ENCODE measurements at places on chromosomes 7 and 10. TPM values are rescaled to one million over a fixed set of nuclear protein-coding genes. Genes with fewer than 3 reads are reported as not detected.

- H3K4me3 ChIP-seq: no peak overlapping the region
- no peaks in the 10 kb centered on the region for H3K27me3 ChIP-seq
- no peaks in the 10 kb centered on the region for H3K36me3 ChIP-seq
- no peak overlapping the region for H3K27ac ChIP-seq
Observed at GRCh38 chr10:26939290-26939961, 78.7 kb upstream of the ABI1 start.

DNA sequence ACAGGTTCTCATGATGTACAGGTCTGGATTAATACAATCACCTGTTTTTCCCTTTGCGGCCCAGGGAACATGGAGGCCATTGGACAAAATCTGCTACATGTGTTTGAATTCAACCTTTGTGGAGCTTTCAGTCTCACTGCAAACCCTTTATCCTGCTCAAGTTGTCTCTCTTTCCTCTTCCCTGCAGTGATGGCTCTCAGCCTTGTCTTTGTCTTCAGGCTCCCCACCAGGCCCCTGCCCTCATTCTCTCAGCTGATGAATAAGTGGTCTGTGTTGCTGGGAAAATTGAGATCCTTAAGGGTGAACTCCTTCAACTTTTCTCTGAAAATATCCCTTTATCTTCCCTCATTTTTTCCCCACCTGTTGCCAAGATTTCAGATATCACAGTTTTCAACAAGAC lies 791.2 kb downstream of the GRID1 start:
- H3K4me3 ChIP-seq: no peak overlapping the region
- H3K27ac ChIP-seq: no peak overlapping the region
- DNase-seq: no peak
- no peaks in the 10 kb centered on the region for H3K36me3 ChIP-seq
- no peaks in the 10 kb centered on the region for H3K27me3 ChIP-seq

DNA sequence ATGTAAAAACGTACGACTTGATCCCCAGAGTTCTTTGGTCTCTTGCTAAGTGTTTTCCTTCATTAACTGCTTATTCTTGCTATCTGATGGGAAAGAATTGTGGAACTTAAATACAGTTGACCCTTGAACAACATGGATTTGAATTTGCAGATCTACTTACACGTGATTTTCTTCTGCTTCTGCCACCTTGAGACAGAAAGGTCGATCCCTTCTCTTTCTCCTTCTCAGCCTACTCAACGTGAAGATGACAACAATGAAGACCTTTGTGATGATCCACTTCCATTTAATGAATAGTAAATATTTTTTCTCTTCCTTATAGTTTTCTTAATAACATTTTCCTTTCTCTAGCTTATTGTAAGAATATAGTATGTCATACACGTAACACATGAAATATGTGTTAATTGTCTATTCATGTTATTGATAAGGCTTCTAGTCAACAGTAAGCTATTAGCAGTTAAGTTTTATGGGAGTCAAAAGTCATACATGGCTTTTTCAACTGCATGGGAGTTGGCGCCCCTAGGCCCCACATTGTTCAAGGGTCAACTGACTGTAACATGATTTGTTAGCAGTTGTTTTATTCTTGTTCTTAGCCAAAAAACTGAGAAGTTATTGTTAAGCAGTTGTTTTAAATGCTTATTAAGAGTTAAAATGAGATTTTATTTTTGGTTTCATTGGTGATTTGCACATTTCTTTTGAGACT lies 11.2 kb downstream of the MKLN1 start:
- no peaks in the 10 kb centered on the region for H3K4me1 ChIP-seq
- no peaks in the 10 kb centered on the region for H3K27me3 ChIP-seq
- DNase-seq: no peak
- H3K27ac ChIP-seq: peak overlapping the region; percentile 25

GRCh38 chr10:4740471-4740870 lies 85.5 kb upstream of the AKR1E2 start:
- H3K27me3 ChIP-seq: no peaks in the 10 kb centered on the region
- H3K36me3 ChIP-seq: no peaks in the 10 kb centered on the region
- H3K27ac ChIP-seq: no peak overlapping the region

The ITPRID1 gene
- total RNA-seq: not detected

The AQP1 gene
- total RNA-seq: 124 TPM

The SAMD9L gene
- 4.5 TPM for total RNA-seq

Data from hepatocyte (in vitro differentiated cells).